ENCODE measurements at places on chromosomes 2 and 18. TPM values are rescaled to one million over a fixed set of nuclear protein-coding genes. Genes with fewer than 3 reads are reported as not detected.

GRCh38 chr18:57970356-57971095 is 73.5 kb upstream of the NEDD4L start:
- DNase-seq = no peak

DNA sequence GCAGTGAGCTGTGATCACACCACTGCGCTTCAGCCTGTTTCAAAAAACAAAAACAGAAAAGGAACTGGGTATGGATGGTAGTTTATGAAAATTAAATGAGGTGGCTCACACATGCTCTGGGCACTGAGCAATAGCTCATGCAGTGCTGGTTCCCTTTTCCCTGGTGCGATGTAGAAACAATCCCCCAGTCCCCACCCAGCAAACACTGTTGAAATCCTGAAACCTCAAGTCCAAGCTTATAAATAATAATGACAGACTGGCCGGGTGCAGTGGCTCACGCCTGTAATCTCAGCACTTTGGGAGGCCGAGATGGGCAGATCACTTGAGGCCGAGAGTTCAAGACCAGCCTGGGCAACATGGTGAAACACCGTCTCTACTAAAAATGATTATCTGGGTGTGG is 55.4 kb upstream of the SMAD2 start:
- no peak for DNase-seq

DNA sequence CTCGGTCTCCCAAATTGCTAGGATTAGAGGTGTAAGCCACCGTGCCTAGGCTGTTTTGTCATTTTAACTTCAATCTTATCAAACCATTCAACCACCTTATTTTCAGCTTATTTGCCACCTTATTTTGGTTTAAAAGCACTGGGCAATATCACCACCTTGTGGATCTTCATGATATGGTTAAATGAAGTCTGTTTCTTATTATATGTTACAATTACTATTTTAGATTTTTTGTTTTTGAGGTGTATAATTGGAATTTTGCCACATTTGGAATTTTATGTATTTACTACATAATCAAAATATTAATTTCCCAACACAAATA is 43.8 kb upstream of the SCN9A start:
- DNase-seq = peak; percentile 29

GRCh38 chr2:102059151-102059550 is 67.4 kb downstream of the IL1R2 start:
- DNase-seq = no peak

DNA sequence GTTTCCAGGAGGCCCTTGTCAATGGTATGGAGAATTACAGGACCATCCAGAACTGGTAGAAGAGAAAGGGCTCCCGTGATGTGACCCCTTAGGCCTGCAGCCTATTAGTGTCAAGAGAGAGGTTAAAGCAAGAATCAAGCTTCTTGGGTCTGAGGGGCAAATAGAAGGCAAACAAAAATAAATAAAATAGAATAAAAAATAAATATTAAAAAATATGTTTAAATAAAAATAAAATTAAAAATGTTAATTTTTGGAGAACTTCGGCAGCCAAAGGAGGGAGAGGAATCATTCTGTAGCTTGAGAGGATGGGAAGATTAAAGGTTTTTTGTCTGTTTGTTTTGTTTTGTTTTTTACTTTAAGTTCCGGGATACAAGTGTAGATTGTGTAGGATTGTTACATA is 15.2 kb upstream of the TMEM178A start:
- DNase-seq = no peak

GRCh38 chr2:89829828-89830227 is 1138.4 kb downstream of the RPIA start:
- DNase-seq = no peak

- no peak for DNase-seq
Observed at GRCh38 chr2:230075988-230076631, 7.4 kb upstream of the SLC16A14 start.

- DNase-seq = no peak
Observed at GRCh38 chr2:110852051-110852450, 119.7 kb downstream of the ACOXL start.

- DNase-seq = peak; percentile 15
Observed at GRCh38 chr18:2572171-2572569, 813 bp downstream of the NDC80 start.

DNA sequence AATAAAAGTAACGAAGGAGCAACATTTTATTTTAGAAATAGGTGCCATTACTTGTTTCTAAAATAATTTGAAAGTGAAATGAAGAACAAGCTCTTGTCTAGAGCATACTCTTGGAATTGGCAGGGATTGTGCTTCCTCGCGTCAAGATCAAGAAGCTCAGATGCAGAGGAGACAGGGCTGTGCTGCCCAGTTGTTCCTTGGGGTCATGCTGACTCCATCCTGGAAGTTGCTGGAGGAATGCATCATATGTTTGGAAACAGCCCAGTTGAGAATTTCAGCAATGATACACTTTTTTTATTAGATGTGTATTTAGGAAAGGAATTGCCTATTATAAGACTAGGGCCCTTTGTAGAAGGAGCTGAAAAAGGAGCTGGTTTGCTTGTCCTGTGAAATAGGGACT is 17.2 kb downstream of the LTBP1 start:
- no peak for DNase-seq

- DNase-seq = no peak
Observed at GRCh38 chr18:32351032-32351431, 119.7 kb downstream of the GAREM1 start.

DNA sequence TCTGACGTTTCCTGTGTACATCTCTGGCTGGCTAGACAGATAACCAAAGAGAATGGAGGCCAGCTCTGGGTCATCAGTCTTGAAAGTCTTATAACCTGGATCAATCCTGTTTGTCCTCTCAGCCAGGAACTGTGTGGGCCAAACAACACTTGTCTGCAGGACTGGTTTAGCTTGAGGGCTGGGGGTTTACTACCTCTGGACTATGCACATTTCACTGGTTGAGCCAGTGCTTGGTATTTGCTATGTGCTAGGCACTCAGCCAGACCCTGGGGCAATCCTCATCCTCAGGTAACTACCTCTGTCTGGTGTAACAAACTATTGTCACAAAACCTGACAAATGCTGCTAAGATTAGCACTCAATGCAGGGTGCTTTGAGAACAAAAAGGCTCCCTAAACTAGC is 169.7 kb downstream of the HAUS1 start:
- no peak for DNase-seq

- DNase-seq = no peak
Observed at GRCh38 chr18:45715212-45715780, 8.7 kb upstream of the SLC14A1 start.

GRCh38 chr2:86301009-86301408 is 36.4 kb downstream of the REEP1 start:
- no peak for DNase-seq

DNA sequence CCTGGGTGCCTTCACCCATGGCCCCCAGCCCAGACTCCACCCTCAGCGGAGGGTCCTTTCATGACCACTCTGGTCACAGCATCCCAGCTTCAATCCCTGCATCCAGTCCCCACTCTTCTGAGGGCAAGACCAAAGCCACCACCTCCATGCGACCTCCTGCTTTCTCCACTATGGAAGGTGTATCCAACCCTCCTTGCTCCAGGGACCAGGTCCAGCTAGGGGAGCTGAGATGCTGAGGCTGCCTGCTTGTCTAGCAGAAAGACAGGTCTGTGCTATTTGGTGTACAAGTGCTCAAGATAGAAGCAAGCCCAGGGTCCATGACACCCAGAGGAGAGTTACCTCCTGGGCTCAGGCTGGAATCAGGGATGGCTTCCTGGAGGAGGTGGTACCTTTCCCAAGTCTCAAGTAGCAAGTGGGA is 73.8 kb upstream of the RAB6C start:
- DNase-seq = no peak

DNA sequence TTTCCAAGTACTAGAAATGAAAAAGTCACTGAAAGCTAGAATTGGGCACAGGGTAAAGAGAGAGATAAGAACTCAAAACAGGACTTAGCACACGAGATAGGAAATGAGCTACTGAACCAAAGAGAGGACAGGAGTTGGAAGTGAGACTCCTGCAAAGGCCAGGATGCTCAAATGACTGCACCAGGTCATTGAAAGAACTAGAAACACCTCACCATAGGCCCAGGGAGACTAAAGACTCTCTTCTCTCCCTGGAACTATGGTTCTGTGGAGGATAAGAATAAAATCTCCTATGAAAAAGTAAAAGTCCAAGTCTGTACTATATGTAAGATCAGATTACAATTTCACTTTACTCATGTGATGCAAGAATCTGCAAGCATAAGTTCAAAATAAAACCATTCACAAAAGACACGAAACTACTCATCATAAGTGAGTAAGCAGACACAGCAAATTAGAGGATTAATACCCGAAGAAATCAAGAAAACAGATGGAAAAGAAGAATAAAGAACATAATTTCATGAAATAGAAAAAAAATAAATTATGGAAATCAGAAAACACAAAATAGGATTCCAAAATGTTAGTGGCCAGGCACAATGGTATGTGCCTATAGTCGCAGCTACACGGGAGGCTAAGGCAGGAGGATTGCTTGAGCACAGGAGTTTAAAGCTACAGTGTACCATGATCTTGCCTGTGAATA is 6.5 kb downstream of the NBAS start:
- no peak for DNase-seq

- no peak for DNase-seq
Observed at GRCh38 chr18:65398347-65399075, 352.3 kb upstream of the CDH7 start.

DNA sequence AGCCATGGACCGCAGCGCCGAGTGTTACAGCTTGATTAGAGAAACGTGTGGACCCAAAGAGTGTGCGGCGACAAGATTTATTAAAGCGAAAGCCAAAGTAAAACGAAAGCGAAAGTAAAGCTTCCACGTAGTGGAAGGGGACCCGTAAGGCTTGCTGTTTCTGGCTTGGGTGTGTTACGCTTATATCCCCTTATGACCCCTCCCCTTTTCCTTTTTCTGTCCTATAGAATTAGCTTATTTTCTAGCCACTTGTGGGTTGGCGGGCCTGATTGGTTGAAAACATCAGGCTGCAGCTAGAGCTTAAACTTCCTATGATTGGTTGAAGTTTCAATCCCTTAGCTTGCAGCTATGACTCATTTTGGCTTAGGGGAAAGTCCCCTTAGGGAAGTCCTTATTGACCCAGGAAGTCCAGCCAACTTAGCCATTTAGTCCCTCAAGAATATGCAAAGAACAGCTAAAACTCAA is 969.7 kb downstream of the DCDC2C start:
- no peak for DNase-seq

GRCh38 chr2:134021830-134022524 is 231.9 kb upstream of the MGAT5 start:
- no peak for DNase-seq

GRCh38 chr2:228589115-228589514 is 407.6 kb upstream of the SPHKAP start:
- DNase-seq = no peak

- DNase-seq = no peak
Observed at GRCh38 chr18:77096936-77097886, 35.4 kb downstream of the MBP start.

GRCh38 chr2:54497763-54498680 is 41.9 kb downstream of the SPTBN1 start:
- DNase-seq = no peak

DNA sequence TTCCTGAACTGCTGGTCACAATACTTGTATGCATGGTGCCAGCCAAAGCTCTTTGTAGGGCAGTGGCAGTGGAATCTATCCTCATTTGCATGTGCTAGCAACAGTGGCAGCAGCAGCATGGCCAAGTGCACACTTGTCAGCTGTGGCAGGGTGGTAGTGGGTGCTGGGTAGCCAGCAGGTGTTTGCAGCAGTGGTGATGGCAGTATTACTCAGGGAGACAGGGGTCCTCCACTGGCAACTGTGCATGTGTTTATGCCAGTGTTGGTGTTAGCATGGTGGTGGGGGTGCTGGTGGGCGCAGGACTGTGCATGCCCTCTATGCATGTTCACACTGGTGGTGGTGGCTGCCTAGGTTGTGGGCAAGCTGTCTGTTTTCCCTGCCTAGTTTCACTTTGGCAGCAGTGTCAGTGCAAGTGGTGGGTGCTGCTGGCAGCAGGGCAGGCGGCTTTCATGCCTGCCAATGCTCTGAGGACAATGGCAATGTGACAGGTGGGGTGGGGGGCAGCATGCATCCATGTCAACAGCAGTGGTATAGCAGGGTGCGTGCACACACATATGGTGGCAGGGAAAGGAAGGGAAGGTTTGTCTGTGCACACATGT is 41.2 kb downstream of the GALNT13 start:
- DNase-seq = no peak

DNA sequence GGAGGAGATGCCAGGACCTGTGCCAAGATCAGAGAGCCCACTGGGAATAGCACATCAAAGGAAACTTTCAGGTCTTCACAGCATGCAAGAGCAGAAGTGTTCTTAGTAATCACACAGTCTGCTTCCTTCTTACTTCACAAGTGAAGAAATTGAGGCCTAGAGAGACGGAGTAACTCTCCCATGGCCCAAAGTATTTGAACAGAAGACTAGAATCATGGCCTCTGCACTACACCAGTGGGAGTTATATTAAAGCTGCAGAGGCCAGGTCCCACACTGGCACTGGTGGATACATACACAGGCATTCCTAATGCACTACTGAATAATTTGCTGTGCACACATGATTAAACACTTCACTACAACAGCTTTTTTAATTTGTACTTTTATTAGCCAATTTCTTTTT is 107.6 kb upstream of the RMP24 start:
- DNase-seq = no peak

DNA sequence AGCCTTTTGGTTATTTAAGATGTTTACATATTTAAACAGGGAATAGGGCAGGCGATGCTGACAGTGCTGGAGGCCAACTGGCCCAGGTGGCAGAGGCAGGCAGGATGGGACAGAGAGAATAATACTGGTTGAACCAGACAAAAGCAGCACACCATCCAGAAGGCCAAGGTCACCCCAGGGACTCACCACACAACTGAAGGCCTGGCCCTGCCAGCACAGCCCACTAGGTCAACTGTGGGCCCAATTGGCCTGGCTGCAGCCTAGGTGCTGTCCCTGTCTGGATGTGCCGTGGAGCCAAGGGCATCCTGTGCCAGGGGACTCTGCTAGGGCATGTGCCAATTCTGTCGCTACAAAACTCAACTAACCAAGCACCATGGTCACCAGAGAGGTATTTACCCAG is 69.2 kb downstream of the RNF152 start:
- no peak for DNase-seq

DNA sequence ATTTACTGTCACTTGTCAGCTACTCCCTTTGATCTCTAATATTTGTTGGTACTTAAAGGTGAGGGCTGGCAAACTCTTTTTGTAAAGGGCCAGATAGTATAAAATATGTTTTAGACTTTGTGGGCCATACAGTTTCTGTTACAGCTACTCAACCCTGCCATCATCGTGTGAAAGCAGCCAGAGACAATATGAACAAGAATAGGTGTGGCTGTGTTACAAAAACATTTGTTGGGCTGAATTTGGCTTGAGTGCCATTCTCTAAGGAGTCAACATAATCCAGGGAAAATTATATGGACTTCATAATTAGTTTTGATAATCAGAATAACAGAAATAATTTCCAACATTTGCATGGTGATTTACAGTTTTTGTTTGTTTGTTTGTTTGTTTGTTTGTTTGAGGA is 190.6 kb downstream of the LTBP1 start:
- DNase-seq = no peak

Gene CNGA3
- polyA plus RNA-seq = not detected

Gene TTN
- 1.2 TPM for polyA plus RNA-seq

Gene AFG3L2
- 84.9 TPM for polyA plus RNA-seq

Gene PLCL1
- polyA plus RNA-seq = 16.8 TPM

Gene ADAM23
- polyA plus RNA-seq = 6.9 TPM

Gene GAD1
- 1.4 TPM for polyA plus RNA-seq

Gene ANTXR1
- 82.4 TPM for polyA plus RNA-seq

Gene PASK
- 28.8 TPM for polyA plus RNA-seq

Gene RNF152
- 13.0 TPM for polyA plus RNA-seq

Gene AKAIN1
- polyA plus RNA-seq = not detected

Gene UGT1A10
- not detected for polyA plus RNA-seq

Gene IGFBP5
- polyA plus RNA-seq = 251 TPM

Gene RESP18
- not detected for polyA plus RNA-seq

Measured in left kidney (tissue), 8 donors.